Fibroblast of gingiva (primary cell): ENCODE measurements at places on chromosomes 3 and 15.
A peak's percentile ranks its signal among the peaks of the same experiment; 100 is the strongest.

DNA sequence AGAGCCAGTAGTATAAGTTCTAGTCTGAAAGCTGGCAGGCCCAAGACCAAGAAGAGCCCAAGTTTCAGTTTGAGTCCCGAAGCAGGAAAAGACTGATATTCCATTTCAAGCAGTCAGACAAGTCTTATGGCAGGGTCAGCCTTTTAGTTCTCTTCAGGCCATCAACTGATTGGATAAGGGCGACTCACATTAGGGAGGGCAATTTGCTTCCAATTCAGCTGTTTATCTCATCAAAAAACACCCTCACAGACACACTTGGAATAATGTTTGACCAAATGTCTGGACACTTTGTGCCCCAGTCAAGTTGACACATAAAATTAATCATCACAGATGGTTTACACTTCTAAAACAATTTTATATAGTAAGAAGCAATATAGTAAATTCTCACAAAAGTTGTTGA is 69.7 kb downstream of the UBE2E2 start:
- no peak for DNase-seq

- peak; percentile 5 for DNase-seq
These were observed 25.4 kb downstream of the DENND4A start for GRCh38 chr15:65766422-65767263.

DNA sequence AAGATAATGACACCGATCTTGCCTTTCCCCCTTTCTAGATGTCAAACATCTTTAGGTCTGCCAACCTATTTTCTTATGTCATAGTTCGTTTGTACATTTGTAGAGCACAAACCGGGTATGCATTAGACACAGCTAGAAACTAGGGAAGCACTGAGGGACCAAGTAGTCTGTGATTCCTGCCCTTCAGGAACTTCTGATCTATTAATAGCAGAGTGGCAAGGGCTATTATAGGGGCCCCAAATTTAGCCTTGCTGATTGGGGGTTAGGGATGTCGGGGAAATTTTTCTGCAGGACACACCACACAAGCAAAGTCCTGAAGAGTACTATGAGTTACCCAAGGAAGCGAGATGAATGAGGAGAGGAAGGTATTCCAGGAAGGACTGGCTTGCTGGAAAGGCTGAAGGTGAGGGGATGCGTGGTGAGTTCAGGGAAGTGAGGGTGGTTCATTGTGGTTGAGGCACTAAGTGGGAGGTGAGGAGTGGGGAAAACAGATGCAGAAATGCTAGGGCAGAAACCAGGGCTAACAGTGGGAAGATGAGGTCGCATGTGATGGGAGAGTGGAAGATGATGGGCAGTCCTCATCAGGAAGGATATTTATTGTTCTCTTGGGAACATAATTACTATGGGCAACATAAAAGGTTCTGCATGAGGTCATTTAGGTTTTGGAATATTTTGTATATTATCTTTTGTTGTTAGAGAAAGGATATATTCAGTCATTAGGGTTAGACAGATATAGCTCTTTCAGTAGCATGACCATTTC is 144.3 kb downstream of the CMSS1 start:
- no peak for DNase-seq

- no peak for DNase-seq
These were observed 262.5 kb downstream of the CGGBP1 start for GRCh38 chr3:87796137-87796842.

GRCh38 chr3:36373666-36374065 is 6.6 kb upstream of the STAC start:
- no peak for DNase-seq

DNA sequence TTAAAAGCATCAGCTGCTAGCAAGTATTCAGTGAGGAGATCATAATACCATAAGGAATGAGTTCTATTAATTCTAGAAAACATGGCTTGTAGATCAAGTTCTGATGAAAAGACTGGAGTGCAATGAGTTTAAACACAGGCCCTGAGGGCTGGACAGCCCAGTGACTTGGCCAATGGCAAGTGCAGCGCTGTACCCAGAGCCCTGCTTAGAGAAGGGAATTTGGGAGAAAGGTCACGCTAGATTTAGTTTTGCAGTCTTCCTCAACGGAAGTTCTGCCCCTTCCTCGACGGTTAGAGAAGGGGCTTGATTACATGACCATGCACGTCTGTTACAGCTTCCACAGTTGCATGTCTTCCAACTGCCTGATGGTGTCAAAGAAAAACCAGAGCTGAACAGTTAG is 4.0 kb downstream of the TMEM212 start:
- DNase-seq: no peak

DNA sequence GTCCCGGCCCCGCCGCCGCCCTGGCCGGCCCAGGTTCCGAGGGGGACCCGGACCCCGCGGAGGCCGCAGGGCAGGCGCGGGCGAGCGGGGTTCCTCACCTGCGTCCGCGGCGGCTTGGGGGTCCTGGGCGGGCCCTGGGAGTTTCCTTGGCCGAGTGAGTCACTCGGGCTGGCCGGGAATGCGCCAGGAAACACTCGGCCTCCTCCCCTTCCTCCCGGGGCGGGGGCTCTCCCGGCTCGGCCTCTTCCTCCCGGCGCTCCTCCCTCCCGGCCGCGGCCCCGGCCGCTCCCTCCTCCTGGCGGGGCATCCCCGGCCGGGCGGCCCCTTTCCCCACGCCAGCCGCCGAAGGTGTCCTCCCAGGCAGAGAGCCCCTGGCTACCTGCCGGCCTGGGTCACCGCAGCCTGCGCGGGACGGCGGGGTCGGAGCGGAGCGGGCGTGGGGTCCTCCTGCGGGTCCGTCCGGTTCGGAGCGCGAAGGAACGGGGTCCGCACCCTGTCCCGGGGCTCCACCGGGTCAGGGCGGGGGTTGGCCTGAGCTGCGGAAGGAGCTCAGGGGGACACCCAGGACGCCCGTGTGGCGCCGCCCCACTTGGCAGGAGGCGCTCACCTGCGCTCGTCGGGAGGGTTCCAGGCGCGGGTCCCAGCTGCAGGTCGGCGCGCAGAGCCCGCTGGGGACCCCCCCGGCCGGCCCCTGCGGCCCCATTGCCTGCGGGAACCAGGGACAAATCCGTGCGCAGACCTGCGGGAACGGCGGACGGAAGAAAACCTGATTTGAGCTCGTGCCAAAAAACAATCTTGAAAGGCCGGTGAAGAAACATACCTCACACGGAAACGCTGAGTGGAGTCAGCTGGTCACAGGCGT is at the start of gene CYFIP1:
TSS of gene CYFIP1 (minus strand) at position 180 of the 862 bp plus-strand sequence. CDS start 33,083 bp downstream, outside the sequence.
- DNase-seq: peak; percentile 82

DNA sequence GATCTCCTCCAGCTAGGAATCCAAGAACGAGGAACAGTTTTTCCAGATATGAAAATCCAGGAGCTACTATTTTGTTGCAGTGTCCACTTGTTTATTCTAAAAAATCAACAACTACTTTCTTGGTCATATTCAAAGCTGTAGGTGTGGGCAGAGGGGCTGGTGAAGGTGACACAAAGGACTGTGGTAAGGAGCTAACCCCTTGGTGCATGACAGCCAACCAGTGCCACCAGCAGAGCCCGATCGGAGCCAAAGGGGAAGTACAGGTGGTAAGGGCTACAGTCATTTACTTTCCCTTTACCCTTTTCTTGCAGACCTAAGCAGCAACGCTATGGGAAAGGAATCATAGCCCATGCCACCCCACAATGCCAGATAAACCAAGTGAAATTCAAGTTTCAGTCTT is 30.7 kb downstream of the PLA1A start:
- no peak for DNase-seq

- no peak for DNase-seq
These were observed 238.9 kb downstream of the UACA start for GRCh38 chr15:70524470-70524869.

GRCh38 chr3:73484656-73485248 is 140.0 kb downstream of the PDZRN3 start:
- no peak for DNase-seq

DNA sequence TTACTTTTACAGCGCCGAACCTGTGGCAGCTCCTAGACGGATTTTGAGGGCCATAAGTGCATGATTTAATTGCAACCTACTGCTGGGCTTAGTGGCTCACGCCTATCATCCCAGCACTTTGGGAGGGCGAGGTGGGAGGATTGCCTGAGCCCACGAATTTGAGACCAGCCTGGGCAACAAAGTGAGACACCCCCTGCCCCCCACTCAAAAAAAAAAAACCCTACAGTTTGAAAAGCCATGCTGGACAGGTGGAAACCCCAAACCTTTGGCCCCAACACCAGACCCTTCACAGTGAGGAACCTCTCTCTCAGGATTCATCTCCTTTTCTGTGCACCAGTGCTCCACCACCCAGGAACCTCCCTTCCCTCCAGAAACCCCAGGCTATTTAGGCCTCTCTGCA is 1.1 kb upstream of the CDC25A start:
- DNase-seq: no peak

DNA sequence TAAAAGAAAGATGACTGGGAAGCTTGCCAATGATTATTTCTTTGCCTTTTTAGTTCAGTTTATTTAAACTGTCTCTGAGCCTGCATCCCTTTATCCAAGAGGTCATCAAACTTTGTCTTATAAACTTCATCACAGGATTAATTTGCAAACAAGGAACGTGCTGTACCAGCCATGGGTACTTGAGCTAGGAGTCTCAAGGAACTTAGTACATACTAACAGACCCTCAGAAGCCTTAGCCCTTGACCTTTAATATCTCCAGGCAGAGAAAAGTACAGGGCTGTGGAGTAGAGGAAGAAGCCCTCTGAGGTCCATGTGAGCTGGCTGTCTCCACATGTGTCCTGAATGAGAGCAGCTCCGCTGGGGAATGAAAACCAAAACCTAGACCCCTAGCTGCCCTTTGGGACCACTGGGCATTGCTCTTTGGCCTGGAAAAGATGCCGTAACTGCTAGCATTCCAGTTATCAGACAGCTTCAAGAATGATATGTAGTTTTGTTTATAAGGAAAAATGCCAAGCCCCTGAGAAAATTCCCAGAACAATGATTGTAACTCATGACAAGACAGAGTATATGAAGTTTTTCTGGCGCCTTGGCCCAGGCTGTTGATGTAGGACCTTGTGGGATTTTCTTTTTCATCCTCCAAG is 92.1 kb downstream of the ASB7 start:
- no peak for DNase-seq

- DNase-seq: peak; percentile 88
These were observed at the start of gene FSTL1 for GRCh38 chr3:120450600-120451271. FSTL1 (minus strand) TSS chr3:120450992; CDS start chr3:120450746, 246 bp downstream.

DNA sequence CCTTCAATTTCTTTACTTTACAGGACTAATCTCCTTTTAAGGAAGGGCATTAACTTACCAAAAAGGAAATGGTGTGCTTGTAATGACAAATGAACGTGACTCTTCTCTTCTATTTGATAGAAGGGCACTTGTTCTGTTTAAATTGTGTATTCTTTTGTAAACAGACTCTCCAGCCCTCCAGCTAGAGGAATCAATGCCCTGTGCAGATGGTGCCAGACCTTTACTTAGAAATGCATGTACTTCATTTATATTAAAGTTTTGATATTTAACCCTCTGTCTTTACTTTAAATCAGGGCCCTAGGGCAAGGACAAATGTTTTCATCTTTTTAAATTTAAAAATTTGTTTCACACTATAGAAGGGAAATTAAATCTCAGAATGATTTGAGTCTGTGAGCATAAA is 355.1 kb downstream of the GBE1 start:
- DNase-seq: no peak

GRCh38 chr15:84638103-84638502 is 16.0 kb downstream of the WDR73 start:
- DNase-seq: no peak

DNA sequence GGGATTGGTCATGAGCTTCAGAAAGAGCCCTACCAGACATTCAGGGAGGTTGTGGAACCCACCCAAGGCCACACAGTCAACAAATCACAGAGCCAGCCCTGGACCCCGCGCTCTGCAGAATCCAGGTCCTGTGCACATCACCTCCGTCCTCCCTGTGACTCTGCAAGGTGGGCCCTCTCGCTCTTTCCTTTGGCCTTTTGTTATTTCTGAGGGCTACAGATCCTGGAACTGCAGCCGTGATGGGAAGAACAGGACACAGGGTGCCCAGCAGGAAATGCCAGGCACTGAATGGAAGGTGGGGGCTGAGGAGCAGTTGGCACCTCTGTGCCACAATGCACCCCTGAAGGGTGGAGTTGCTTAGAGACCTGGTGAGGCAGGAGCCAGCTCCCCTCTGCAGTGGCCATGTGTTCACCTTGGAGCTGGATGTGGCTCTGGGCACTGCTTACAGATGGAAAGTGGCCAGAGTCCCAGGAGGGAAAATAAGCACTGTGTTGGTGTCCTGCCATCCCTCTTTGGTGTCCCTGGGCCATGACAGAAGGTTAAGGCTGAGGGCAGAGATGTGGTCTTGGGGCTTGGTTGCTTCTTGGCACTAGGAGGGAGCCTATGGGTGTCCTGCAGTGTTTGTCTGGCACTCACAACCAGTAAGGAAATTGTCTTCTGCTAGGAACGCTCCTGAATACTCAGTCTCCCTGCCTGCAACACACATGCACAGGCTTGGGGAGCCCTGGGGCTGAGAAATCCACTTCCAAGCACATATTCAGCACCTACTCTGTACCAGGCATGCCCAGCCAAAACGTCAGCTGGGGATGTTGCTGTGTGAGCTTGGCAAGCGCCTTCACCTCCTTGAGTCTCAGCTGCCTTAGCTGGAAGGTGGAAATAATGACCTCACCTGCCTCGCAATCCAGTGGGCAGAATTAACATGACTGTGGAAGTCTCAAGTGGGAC is 98.0 kb upstream of the SLC6A6 start:
- DNase-seq: no peak

DNA sequence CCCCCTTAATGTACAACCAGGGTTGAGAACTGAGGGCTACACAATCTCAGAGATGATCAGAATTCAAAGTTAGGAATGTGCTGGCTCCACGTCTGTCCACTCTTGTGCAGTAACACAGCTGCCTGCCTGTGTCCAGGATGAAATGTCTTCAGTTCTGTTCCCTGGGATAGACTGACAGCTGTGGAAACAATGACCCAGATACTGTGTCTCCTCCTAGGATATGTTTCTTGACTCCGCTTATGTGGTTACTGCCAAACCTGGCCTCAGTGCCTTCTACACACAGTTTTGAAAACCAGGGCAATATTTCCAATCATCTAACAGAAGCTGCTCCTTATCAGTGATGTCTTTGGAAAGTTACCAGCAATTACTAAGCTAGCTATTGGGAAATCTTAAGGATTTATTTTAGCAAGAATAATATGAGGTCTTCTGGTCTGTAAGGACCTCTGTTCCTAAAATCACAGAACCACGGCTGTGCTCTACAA is 67.6 kb downstream of the NOX5 start:
- no peak for DNase-seq

DNA sequence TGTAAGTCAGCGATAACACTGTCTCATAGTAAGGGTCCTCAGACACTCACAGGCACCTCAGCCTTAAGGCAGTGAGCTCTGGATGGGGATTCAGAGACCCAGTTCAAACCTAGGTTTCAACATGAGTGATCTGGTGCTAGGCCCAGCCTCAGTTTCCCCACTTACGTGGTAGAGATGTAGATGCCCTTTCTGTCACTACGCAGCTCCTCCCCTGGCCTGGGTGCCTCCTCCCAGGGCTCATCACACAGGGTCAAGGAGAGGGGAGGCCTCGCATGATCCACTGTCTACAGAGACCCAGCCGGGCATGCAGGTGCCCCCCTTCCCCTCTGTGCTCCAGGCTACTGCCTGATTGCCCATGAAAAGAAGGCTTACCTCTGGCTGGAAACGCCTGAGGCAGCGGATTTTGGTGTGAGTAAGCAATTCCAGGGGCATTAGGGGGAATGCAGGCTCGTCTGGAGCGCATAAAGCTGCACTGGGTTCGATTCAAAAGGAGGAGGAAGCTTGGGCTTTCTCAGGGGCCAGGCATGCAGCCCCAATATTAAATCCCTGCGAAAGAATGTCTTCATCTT is 69.8 kb upstream of the ANKRD34C start:
- DNase-seq: no peak
